SJCRH30 (cell line): ENCODE measurements at places on chromosomes 4 and X. TPM values are rescaled to one million over a fixed set of nuclear protein-coding genes. Genes with fewer than 3 reads are reported as not detected.

FAM9B gene
- total RNA-seq = 0.58 and 0.69 TPM in 2 replicates

TRAPPC2 gene
- total RNA-seq = 33.1 and 38.8 TPM in 2 replicates

FABP2 gene
- total RNA-seq = not detected in 2 replicates

KLHL13 gene
- total RNA-seq = 47.0 and 48.3 TPM in 2 replicates

SLC6A14 gene
- total RNA-seq = not detected in 2 replicates
